CD14-positive monocyte (primary cell): ENCODE measurements at places on chromosomes 2 and 18.

DNA sequence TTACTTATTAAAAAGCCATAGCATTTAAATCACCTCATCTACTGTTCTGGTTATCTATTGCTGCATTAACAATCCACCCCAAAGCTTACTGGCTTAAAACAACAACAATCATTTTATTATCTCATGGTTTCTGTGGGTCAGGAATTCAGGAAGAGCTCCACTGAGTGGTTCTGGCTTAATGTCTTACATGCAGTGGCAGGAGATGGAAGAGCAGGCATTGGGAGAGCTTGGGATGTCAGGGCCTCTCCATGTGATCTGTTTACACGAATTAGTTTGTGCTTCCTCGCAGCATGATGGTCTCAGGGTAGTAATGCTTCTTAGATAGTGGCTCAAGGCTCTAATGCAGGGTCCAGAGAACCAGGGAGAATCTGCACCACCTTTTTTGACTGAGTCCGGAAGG is 14.4 kb upstream of the REL start:
- H3K4me1 ChIP-seq = peaks cover 34% of the 10 kb centered on the region
- DNase-seq = no peak
- H3K27ac ChIP-seq = peak overlapping the region; percentile 84
- H3K27me3 ChIP-seq = no peaks in the 10 kb centered on the region

DNA sequence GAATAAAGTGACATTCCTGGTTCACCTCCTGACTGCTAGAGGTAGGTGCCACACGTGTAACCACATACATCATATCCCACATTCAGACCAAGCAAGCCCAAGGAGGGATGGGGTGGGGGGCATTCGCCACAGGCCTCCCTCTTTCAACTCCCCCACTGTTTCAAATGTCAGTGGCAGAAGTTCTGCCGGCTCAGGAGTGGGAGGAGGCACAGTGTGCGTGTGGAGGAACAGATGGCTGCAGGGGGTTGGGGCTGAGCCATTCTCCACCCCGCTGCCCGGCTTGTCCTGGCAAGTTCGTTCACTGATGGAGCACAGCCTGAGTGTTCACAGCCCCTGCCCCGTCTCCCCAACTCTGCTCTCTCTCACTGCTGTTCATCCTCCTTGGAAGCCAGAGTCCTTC is 75.4 kb upstream of the TANC1 start:
- no peak overlapping the region for H3K27ac ChIP-seq
- no peak overlapping the region for H3K4me3 ChIP-seq
- no peak for DNase-seq
- no peaks in the 10 kb centered on the region for H3K36me3 ChIP-seq

- H3K27me3 ChIP-seq = peaks cover 26% of the 10 kb centered on the region
- peak; percentile 15 for DNase-seq
- no peak overlapping the region for H3K4me3 ChIP-seq
- peaks cover 5% of the 10 kb centered on the region for H3K4me1 ChIP-seq
These were observed 49.8 kb upstream of the ZBTB7C start for GRCh38 chr18:48459016-48459415.

DNA sequence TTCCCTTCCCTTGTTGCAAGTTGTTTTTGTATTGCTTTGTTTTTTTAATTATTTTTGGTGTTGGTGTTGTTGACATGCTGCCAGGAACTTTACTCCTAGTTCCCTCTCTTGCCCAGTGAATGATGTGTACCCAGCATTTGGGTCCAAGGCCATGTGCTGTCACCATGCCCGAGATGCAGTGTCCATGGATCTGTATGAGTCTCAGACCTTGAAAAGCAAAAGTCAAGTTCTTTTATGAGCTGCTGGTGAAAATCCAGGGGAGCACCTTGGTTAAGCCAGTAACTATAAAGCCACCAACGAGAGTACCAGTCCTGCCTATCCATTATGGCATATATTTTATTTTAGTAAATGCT is 236.4 kb downstream of the BCL11A start:
- H3K27me3 ChIP-seq = no peaks in the 10 kb centered on the region
- no peaks in the 10 kb centered on the region for H3K36me3 ChIP-seq
- H3K27ac ChIP-seq = no peak overlapping the region
- H3K4me1 ChIP-seq = peaks cover 29% of the 10 kb centered on the region
- H3K4me3 ChIP-seq = no peak overlapping the region
- no peak for DNase-seq

DNA sequence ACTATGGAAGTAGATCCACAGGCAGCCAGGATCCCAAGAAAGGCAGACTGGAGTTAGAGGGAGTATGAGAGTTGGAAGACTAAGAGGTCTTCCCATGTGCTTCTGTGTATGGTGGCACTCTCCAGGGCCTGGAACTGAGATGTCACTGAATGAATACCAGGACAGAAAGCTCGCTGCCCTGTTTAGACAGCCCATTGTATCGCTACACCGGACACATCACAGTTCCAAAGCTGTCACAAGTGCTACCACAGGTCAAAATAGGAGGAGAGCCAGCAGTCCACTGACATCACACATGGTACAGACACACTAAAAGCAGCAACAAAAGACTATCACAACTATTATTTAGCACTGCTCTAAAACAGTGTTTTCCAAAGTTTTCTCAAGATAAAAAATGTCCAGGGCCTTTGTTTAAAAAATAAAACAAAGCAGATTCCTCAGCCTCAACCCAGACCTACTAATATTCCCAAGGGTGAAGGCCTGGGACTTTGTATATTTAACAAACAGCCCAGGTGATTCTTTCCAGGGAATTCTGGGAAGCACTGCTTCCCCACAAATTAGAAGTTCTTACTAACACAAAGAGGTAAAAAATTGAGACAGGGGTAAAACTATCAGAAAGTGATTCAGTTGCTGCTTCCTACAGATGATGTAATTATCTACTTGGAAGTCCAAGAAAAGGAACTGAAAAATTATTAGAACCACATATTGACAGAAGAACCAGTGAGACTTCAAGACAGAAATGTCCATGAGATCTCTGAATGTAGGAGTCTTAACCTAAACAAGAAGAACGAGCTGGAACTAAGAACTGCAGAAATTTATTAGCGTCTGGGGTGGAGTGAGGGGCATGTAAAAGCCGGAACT is 116.0 kb downstream of the DTNB start:
- H3K4me3 ChIP-seq = no peak overlapping the region
- H3K4me1 ChIP-seq = peaks cover 49% of the 10 kb centered on the region
- peak; percentile 23 for DNase-seq
- peak overlapping the region; percentile 59 for H3K27ac ChIP-seq

- H3K4me1 ChIP-seq = peaks cover 23% of the 10 kb centered on the region
- peak overlapping the region; percentile 54 for H3K4me3 ChIP-seq
- peak; percentile 48 for DNase-seq
- H3K27ac ChIP-seq = peak overlapping the region; percentile 96
- H3K36me3 ChIP-seq = peaks cover 21% of the 10 kb centered on the region
These were observed 659 bp upstream of the COX5B start for GRCh38 chr2:97645112-97645694.

DNA sequence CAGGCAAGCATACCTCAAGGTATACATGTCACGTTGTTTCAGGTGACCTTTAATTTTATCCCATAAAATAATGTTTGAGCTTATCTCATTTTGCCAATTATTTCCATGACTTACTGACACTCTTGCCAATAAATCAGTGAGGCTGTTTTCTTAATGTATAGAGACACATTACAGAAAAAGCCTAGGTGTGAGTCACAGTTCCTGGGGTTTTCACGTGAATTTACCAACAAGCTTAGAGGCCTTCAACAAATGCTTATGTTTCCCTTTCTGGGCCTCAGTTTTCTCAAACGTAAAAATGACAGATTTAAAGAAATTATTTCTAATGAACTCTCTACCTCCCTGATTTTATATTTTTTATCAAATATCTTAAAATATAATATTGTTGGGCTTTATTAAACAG is 517.5 kb upstream of the SPHKAP start:
- H3K27ac ChIP-seq = no peak overlapping the region
- no peaks in the 10 kb centered on the region for H3K27me3 ChIP-seq
- no peaks in the 10 kb centered on the region for H3K4me1 ChIP-seq
- no peaks in the 10 kb centered on the region for H3K36me3 ChIP-seq
- DNase-seq = no peak
- H3K4me3 ChIP-seq = no peak overlapping the region

DNA sequence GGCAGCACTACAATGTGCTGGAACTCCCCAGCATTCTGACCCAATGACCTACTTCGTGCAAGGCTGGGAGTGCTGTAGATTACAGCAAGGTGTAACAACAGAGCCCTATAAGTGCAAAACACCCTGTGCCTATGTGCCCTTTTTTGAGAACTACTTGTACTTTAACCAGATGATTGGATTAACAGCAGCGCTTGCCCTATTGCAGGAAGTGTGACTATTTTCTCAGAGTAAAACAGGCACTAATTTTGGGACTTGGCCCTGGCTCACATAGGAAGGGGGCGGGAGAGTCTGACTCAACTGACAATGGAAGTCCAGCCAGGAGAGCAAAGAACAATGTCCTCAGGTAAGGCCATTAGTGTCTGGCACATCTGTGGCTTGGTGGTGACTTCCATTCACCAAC is 35.6 kb upstream of the RNF125 start:
- DNase-seq = no peak
- H3K4me3 ChIP-seq = no peak overlapping the region
- no peaks in the 10 kb centered on the region for H3K4me1 ChIP-seq
- no peak overlapping the region for H3K27ac ChIP-seq
- no peaks in the 10 kb centered on the region for H3K27me3 ChIP-seq

DNA sequence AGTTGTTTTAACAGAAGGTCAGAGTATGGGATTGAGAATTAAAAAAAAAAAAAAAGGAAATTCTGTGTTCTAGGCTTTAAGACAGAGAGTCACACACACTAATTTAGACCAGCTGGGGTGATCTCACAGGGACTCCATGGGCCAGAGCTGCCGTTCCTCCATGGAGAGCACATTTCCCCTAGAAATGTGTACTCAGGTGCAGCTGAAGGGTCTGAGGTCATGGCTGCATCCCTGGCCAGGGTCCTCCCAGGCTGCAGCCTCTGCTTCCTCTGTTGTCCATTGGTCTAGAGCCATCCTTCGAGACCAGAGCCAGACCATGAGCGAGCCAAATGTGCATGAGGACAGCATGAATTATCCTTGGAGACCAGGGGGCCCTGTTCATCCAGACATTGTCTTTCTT is 190.1 kb upstream of the TNP1 start:
- peaks cover 2% of the 10 kb centered on the region for H3K27me3 ChIP-seq
- no peak overlapping the region for H3K4me3 ChIP-seq
- H3K36me3 ChIP-seq = no peaks in the 10 kb centered on the region
- no peak overlapping the region for H3K27ac ChIP-seq

DNA sequence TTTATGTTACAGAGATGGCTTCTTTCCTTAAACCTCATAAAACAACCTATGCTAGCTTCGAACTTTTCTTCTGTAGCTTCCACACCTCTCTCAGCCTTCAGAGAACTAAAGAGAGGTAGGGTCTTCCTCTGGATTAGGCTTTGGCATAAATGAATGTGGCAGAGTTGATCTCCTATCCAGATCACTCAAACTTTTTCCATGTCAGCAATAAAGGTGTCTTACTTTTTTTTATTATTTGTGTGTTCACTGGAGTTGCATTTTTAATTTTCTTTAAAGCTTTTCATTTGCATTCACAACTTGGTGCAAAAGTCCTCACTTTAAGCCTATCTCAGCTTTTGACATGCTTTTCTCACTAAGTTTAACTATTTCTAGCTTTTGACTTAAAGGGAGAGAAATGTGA is 66.0 kb downstream of the LANCL1 start:
- no peak overlapping the region for H3K27ac ChIP-seq
- DNase-seq = no peak
- H3K36me3 ChIP-seq = no peaks in the 10 kb centered on the region
- no peak overlapping the region for H3K4me3 ChIP-seq

DNA sequence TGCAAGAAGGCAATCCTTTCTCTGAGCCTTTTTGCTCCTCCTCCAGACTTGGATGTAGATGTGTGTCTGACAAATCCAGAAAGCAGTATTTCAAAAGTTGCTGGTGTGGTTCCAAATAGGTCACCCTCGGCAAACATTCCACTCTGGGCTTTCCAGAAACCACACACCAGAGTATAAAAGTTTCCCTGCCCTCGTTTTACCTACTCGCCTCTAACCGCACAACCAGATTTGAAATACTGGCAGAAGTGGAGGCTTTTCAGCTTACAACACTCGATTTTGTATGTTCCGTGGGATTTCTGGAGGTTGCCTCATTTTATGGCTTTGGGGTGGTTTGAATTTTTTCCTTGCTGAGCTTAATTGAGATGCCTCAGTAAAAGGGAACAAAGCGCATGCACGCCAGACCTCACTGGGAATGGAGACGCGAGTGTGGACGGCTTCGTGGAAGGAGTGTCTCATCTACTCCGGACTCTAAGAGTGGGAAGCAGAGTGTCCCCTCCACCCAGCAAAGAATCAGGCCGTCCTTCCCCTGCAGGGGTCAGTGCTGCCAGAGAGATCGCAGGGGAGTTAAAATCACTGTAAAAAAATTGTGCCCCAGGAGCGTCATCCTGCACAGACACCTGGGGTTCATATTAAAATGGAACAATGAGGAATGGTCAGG is 44.0 kb upstream of the RPL31 start:
- no peaks in the 10 kb centered on the region for H3K4me1 ChIP-seq
- no peak overlapping the region for H3K4me3 ChIP-seq
- no peak for DNase-seq
- no peaks in the 10 kb centered on the region for H3K27me3 ChIP-seq

DNA sequence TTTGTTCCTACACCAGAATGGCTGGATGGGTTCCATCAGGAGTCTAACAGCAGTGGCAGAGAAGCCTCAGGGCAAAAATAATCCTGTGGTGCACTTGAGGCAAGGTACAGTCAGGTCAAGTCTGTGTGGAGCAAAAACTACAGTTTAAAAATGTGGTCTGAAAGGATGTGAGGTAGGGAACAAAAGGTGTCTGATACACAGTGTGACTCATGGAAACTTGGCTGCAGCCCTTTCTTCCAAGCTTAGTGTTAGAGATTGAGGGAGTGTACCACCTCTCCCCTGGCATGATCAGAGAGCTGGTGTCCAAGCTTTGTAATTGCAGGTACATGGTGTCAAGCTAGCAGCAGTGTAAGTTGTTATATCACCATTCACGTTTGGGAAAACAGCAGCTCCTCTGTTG is 8.9 kb downstream of the ANKAR start:
- H3K36me3 ChIP-seq = no peaks in the 10 kb centered on the region
- no peaks in the 10 kb centered on the region for H3K27me3 ChIP-seq
- H3K4me1 ChIP-seq = no peaks in the 10 kb centered on the region
- H3K27ac ChIP-seq = no peak overlapping the region
- H3K4me3 ChIP-seq = no peak overlapping the region
- DNase-seq = no peak

- no peaks in the 10 kb centered on the region for H3K4me1 ChIP-seq
- no peak for DNase-seq
These were observed 1209.3 kb upstream of the FAM98A start for GRCh38 chr2:34808426-34808825.

DNA sequence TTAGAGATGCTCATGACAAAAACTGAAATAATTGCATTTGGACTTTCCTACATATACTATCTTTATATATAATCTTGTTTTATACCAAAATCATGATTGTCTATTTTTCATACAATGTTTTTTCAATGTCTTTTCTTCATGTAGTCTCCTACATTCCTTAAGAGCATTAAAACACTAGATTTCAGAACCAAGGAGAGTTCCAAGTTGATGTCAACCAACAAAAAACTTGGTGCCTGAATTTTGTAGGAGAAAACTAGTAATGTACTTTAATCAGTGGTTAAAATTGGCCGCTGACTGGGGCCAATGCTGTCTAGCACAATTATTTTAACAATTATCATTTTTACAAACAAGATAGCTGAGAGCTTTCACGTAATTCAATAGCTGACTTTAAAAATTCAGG is 678.8 kb downstream of the DCC start:
- H3K27ac ChIP-seq = no peak overlapping the region
- H3K4me3 ChIP-seq = no peak overlapping the region
- H3K27me3 ChIP-seq = no peaks in the 10 kb centered on the region
